ENCODE measurements at places on chromosomes 4 and X.

GRCh38 chrX:51759055-51759839 lies 16.0 kb downstream of the GSPT2 start:
- DNase-seq = no peak

GRCh38 chr4:103032574-103032973 lies 13.1 kb upstream of the SLC9B1 start:
- peak; percentile 6 for DNase-seq

DNA sequence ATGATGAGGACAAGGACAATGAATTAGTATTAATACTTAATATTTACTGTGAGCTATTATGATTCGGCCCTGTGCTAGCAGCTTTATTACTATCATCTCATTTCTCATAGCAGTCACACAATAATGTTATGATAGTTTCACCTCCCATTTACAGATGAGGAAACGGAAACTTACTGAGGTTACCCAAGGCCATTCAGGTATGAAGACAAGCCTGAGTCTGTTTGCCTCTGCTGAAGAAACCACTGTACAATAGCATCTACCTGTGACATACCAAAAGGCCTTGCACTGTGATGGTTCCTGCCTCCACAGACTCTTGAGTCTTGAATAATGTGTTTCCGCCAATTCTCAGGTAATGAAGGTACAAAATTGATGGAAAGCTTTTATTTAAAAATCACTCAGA lies 248.5 kb downstream of the NPFFR2 start:
- no peak for DNase-seq

DNA sequence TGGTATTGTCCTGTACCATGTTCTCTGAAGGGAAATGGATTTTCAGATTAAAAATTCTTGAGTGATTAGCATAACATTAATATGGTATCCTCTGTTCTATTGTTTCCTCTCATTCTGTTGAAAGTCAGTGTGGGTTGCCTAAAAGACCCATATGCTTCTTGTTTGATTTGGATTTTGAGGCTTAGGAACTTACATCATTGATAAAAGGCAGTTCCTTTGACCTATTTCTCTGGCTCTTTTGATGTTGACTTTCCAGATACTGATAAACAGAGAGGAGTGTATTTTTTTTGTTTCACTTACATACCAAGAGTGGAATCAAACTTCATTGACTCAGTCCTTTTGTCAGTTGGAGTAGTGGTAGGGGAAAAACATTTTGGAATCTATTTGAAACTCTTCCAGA lies 32.8 kb downstream of the TMEM144 start:
- no peak for DNase-seq

DNA sequence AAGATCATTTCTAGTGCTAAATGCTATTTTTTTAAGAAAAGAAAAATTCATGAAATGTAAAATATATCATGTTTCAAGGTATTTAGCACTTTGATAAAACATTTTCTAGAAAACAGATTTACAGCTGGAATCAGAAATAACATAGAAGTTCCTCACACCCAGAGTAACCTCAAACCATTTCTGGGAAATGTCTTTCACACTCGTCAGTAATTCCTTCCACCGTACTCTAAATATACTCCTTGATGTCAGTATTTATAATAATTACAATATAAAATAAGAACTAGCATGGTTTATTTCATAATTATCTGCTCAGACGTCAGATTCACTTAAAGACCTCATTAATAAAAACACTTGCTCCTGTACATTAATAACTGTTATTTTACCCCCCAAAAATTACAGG lies 103.9 kb downstream of the ADGRA3 start:
- no peak for DNase-seq

DNA sequence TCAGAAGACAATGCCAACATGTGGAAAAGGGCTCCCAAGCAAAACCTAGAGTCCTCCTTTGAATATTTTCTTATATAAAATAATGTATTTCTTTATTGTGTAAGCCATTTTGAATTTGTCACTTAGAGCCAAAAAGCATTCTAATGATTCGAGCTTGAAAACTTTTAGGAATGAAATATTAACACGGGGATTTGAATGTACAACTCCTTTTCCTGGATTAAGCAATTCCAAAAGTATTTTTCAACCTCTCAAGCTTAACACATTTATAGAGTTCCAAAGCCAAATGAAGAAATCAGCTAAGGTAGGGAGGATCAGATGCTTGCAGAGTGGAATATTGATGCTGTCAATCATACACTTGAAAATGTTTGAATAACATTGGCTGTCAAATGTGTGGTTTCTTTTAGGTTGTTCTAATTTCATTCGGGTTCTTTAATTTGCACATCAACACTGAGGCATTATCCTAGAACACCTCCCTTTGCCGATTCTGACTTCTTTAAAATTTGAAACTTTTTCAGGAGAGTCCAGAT lies 67.2 kb upstream of the ETNPPL start:
- DNase-seq = no peak

- no peak for DNase-seq
Observed at GRCh38 chr4:13493793-13494192, 9.7 kb upstream of the RAB28 start.

- no peak for DNase-seq
Observed at GRCh38 chrX:16061296-16061695, 62.1 kb upstream of the GRPR start.

GRCh38 chr4:152243896-152244595 lies 291.8 kb downstream of the FBXW7 start:
- peak; percentile 98 for DNase-seq

GRCh38 chr4:3523628-3524221 lies 8.5 kb downstream of the LRPAP1 start:
- DNase-seq = no peak

- DNase-seq = peak; percentile 85
Observed at GRCh38 chr4:84870398-84871163, 95.9 kb downstream of the WDFY3 start.

DNA sequence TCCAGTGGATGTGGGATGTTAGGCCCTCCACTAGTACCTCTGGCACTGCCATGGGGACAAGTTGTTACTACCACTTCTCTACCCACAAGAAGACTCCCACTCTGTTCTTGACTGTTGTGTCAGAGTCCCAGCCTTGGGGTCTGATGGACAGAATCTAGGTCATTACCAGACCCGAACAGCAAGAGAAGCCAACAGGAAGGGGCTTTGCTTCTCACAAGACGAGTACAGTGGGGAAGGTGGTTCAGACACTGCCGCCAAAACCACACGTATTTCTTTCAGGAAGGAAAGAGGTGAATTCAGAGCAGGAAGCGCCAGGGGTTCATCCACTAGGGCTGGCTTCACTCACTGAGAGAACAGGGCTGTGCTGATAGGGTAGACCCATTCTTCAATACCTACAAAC lies 161.3 kb upstream of the KIT start:
- DNase-seq = no peak

DNA sequence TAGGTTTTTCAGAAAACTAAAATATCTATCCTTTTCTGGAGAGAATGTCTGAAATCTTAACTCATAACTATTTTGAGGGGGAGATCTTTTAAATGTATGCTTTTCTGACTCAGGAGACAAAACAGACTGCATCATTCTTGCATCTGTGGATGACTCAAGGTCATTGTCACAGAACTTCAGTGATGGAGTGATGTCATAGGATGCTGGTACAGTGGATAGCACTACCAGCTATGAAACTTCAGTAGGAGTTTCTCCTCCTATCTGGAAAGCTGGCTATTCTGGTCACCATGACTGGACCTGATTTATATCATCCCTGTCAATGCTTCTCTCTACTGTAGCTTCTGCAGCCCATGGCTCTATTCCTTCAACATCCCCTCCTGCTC lies 50.3 kb downstream of the PARM1 start:
- no peak for DNase-seq

DNA sequence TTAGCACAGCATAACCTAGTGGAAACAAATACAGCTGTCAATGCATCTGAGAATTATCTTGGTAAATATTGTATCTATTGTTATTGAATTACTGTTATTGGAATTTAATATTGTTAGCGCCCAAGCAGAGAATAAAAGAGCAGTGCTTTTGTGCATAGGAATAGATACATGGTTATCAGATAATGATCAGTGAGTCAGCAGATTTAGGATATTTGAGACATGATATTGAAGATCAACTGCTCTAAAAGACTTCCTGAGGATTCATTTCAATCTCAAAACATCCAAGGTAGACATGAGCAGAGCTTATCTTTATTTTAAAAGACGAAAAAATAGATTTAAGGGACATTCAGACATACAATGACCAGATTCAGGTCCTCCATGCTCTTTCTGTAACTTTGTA lies 10.6 kb upstream of the H2AZ1 start:
- DNase-seq = no peak

- no peak for DNase-seq
Observed at GRCh38 chr4:74670583-74670982, 123.7 kb downstream of the BTC start.

- no peak for DNase-seq
Observed at GRCh38 chrX:19906293-19906692, 18.9 kb upstream of the SH3KBP1 start.

All from kidney capillary endothelial cell (primary cell).